ENCODE measurements at places on chromosomes 7 and 10. TPM values are rescaled to one million over a fixed set of nuclear protein-coding genes. Genes with fewer than 3 reads are reported as not detected.
A peak's percentile ranks its signal among the peaks of the same experiment; 100 is the strongest.

Gene PDGFA
- total RNA-seq, result 31.5 TPM

Gene OR6B1
- total RNA-seq, result not detected

Gene ASB10
- total RNA-seq, result not detected

Gene CPXM2
- total RNA-seq, result 23.6 TPM

Gene LIPJ
- total RNA-seq, result 0.39 TPM

Gene SHTN1
- 17.1 TPM for total RNA-seq

Gene CPED1
- total RNA-seq, result 61.4 TPM

Gene ARL3
- total RNA-seq, result 11.2 TPM

Gene OR2A5
- not detected for total RNA-seq

Gene ASAH2
- total RNA-seq, result 11.3 TPM

DNA sequence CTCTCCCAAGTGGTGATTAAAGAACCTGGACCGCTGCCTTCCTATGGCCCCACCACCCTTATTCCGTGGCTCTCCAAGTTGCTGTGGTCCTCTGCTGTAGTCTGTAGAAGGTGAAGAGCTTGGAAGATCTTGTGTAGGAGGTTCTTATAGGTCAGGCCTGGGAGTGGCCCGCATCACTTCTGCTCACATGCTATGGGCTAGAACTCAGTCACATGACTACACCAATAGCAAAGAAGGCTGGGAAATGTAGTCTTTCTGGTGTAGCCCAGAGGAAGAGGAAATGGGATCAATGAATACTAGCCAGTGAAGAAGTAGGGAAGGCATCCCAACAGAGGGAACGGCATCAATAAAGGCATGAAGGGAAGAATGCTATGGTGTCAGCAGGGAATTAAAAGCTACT, 41.3 kb upstream of the AOAH start:
- no peak for DNase-seq

- peak; percentile 74 for DNase-seq
Observed at GRCh38 chr7:66557214-66558200, 71.2 kb upstream of the KCTD7 start.

DNA sequence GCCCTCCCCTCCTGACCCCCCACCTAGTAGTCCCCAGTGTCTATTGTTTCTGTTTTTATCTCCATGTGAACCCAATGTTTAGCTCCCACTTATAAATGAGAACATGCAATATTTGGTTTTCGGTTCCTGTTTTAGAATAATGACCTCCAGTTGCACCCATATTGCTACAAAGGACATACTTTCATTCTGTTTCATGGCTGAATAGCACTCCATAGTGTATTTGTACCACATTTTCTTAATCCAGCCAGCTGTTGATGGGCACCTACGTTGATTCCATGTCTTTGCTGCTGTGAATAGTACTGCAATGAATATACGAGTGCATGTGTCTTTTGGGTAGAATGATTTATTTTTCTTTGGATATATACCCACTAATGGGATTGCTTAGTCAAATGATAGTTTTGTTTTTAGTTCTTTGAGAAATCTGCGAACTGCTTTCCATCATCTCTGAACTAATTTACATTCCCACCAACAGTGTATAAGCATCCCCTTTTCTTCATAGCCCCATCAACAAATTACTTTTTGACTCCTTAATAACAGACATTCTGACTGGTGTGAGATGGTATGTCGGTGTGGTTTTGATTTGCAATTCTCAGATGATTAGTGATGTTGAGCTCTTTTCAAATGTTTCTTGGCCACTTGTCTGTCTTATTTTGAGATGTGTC, 128.4 kb upstream of the PHYHIPL start:
- no peak for DNase-seq

DNA sequence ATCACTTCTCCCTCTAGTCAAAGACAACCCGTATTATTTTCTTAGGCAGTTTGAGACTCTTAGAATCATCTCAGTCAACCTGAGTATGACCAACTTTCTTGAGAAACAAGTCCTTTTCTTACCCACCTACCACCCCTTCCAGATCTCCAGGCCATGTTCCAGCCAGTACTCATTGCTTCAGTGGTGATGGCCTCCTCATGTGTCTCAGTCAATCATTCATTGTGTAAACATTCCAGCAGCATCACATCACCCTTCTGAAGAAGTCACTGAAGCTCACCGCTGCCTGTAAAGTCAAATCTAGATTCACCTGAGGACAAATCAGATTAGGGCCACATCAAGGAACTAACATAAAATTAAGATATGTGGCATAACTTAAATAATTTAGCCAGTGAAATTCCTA, 467.2 kb upstream of the NRP1 start:
- no peak for DNase-seq

DNA sequence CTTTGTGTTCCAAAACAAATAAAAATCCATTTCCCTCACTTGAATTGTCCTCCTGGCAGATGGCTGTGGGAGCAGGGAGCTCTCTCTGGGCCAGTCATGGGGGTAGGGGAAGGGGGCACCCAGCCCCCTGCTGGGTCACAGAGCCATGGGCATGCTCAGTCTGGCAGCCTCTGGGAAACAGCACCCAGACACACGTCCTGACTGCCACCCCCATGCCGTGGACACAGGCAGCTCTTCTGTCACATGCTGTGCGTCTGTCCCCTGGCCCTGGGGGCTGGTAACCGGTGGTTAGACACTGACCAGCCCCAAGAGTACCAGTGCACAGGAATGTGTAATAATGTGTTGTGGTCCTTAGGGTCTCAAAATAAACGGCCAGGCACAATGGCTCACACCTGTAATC, 47.0 kb downstream of the RASGEF1A start:
- no peak for DNase-seq

GRCh38 chr7:24191362-24191761, 92.6 kb upstream of the NPY start:
- DNase-seq, result no peak

GRCh38 chr7:43479042-43479441, 103.9 kb upstream of the STK17A start:
- DNase-seq, result no peak

DNA sequence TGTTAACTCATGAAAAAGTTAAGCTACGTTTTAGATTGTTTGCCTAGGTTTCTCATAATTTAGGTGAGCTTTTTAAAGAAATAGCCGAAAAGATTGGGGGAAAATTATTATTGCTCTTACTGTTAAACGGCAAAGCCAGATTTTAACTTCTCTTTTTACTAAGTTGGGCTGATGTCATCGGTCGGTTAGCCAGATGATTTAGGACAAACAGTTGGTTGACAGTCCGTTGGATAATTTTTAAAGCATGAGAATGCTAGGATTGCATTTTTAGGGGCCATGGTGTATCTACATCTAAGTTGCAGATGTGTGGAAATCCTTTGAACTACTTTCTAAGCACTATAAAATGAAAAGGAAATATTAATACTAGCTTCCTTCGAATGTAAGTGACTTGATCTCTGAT, 280.9 kb upstream of the AKR1E2 start:
- DNase-seq, result no peak

GRCh38 chr10:7696545-7696944, 6.6 kb upstream of the ITIH2 start:
- DNase-seq, result no peak

GRCh38 chr10:119233821-119234220, 26.4 kb downstream of the GRK5 start:
- no peak for DNase-seq
